H1 (cell line): ENCODE measurements at places on chromosomes 12 and 14.

- no peak overlapping the region for H3K4me3 ChIP-seq
- no peak for DNase-seq
- H3K27ac ChIP-seq: no peak overlapping the region
- H3K4me1 ChIP-seq: peaks cover 49% of the 10 kb centered on the region
- no peaks in the 10 kb centered on the region for H3K36me3 ChIP-seq
- no peaks in the 10 kb centered on the region; the same call in 1 of the 2 replicates for H3K27me3 ChIP-seq
Observed at GRCh38 chr12:51839310-51839947, 9.1 kb downstream of the FIGNL2 start.

- H3K27me3 ChIP-seq: peaks cover 2% of the 10 kb centered on the region; the same call in 1 of the 2 replicates
- peaks cover 7% of the 10 kb centered on the region for H3K4me1 ChIP-seq
- H3K27ac ChIP-seq: no peak overlapping the region
- no peaks in the 10 kb centered on the region for H3K36me3 ChIP-seq
Observed at GRCh38 chr12:62739266-62740015, 195.5 kb downstream of the PPM1H start.

- H3K4me3 ChIP-seq: no peak overlapping the region
- no peak for DNase-seq
- H3K36me3 ChIP-seq: no peaks in the 10 kb centered on the region
- H3K27me3 ChIP-seq: no peaks in the 10 kb centered on the region
- H3K4me1 ChIP-seq: peaks cover 80% of the 10 kb centered on the region
- H3K27ac ChIP-seq: no peak overlapping the region
Observed at GRCh38 chr14:99571303-99571986, 32.6 kb downstream of the CCDC85C start.

DNA sequence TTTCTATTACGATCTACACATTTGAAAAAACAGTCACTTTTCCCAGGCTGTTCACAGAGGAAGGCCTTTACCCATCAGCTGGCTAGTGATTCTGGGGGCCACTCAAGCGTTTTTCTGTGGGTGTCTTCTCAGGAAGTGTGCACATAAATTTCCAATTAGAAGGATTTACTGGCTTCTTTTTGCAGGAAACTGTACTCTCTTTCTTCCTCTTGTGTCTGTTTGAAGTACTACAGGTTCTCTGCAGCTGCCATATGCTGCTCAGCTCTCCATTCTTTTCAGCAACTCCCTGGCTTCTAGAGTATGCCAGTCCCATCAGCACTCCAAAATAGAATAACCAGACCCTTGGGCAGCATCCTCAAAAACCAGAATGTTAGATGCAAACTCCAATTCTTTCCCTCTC lies 110.4 kb upstream of the NAV3 start:
- H3K4me1 ChIP-seq: no peaks in the 10 kb centered on the region
- DNase-seq: no peak
- no peaks in the 10 kb centered on the region for H3K27me3 ChIP-seq

- no peak overlapping the region for H3K27ac ChIP-seq
- H3K4me1 ChIP-seq: no peaks in the 10 kb centered on the region
- no peak overlapping the region for H3K4me3 ChIP-seq
- H3K36me3 ChIP-seq: peaks cover 28% of the 10 kb centered on the region
- no peaks in the 10 kb centered on the region for H3K27me3 ChIP-seq
Observed at GRCh38 chr12:88052686-88053085, 23.5 kb upstream of the C12orf50 start.

GRCh38 chr14:70130482-70130881 lies 58.3 kb downstream of the SLC8A3 start:
- H3K36me3 ChIP-seq: no peaks in the 10 kb centered on the region
- H3K27ac ChIP-seq: no peak overlapping the region
- H3K27me3 ChIP-seq: no peaks in the 10 kb centered on the region

DNA sequence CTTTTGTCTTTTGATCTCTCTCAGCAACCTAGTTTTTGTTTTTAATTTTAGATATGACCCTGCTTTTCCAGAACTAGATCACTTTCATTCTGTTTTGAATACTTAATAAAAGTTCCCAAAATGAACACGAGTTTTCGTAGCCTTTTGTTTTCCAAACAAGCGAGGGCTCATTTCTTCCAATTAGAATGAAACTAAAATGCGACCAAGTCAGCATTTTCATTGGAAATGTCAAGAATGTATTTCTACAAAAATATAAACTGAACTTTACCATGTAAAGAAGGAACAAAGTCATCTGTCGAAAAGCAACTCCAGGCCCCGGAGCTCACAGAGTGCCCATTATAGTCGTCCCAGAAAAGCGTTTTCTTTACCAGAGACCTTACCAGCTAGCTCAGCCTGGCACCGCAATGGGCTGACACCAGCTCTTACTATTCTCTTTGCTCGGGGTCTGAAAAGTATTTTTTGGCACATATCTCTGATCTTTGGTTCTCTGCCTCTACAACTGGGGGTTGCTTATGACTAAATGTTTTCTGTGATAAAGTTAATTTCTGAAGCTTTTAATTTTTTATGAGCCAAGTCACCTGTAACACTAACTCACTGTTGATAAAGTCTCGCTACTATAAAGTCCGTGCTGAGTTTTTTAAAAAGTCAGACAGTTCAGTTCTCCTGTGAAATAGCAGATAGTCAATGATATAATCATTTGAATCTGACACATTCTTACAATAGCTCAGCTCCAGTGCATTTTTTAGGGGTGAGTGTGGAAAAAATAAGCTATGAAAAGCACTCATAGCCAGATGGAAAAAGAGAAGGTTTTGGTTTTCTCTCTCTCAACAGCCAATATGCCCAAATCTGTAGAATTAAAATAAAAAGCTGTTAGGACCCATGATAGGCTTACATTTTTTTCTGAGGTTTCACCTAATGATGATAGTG lies 43.4 kb downstream of the SAMD4A start:
- peaks cover 5% of the 10 kb centered on the region for H3K4me1 ChIP-seq
- no peak overlapping the region for H3K27ac ChIP-seq
- no peaks in the 10 kb centered on the region for H3K36me3 ChIP-seq
- no peak for DNase-seq
